ENCODE measurements at places on chromosomes 4 and X. TPM values are rescaled to one million over a fixed set of nuclear protein-coding genes. Genes with fewer than 3 reads are reported as not detected.

ADH7 gene
- total RNA-seq, result not detected

RHOH gene
- 0.29 TPM for total RNA-seq

EREG gene
- total RNA-seq, result 0.22 TPM

TMEM154 gene
- 1.2 TPM for total RNA-seq

ART3 gene
- 0.45 TPM for total RNA-seq

MAGEA2B gene
- not detected for total RNA-seq

GAB1 gene
- total RNA-seq, result 45.0 TPM

AWAT2 gene
- total RNA-seq, result not detected

F8A2 gene
- not detected for total RNA-seq

ENPEP gene
- 11.9 TPM for total RNA-seq

ASMT gene
- 0.45 TPM for total RNA-seq

LARP7 gene
- total RNA-seq, result 41.3 TPM

TMEM150C gene
- total RNA-seq, result 4.3 TPM

H2BW2 gene
- not detected for total RNA-seq

ABCG2 gene
- total RNA-seq, result 0.82 TPM

HHIP gene
- total RNA-seq, result 4.0 TPM

MID2 gene
- 9.4 TPM for total RNA-seq

NHS gene
- total RNA-seq, result 6.0 TPM

ZDHHC15 gene
- 3.0 TPM for total RNA-seq

ETDA gene
- not detected for total RNA-seq

TSPAN6 gene
- total RNA-seq, result 92.8 TPM

CD38 gene
- not detected for total RNA-seq

LDB2 gene
- 4.6 TPM for total RNA-seq

BMP3 gene
- total RNA-seq, result 0.07 TPM

ATP2B3 gene
- 0.83 TPM for total RNA-seq

CITED1 gene
- total RNA-seq, result 1.6 TPM

RAB33A gene
- total RNA-seq, result 4.3 TPM

TCEANC gene
- 3.8 TPM for total RNA-seq

RHOXF1 gene
- total RNA-seq, result 0.52 TPM

NIPAL1 gene
- 13.3 TPM for total RNA-seq

LRCH2 gene
- 29.4 TPM for total RNA-seq

NXF2 gene
- total RNA-seq, result not detected

SOX3 gene
- total RNA-seq, result not detected

CENPE gene
- total RNA-seq, result 14.2 TPM

CLNK gene
- total RNA-seq, result not detected

NKX6-1 gene
- total RNA-seq, result not detected

Data from mesothelial cell of epicardium (in vitro differentiated cells).